ENCODE measurements at places on chromosomes 12 and 14. TPM values are rescaled to one million over a fixed set of nuclear protein-coding genes. Genes with fewer than 3 reads are reported as not detected.

The CLEC2D gene
- 1.4 TPM for total RNA-seq

The MDP1 gene
- 15.9 TPM for total RNA-seq

The AQP2 gene
- total RNA-seq, result not detected

The POTEM gene
- not detected for total RNA-seq

The RNASE13 gene
- not detected for total RNA-seq

The SLC10A1 gene
- not detected for total RNA-seq

The ITGB7 gene
- 0.80 TPM for total RNA-seq

The TRIM9 gene
- not detected for total RNA-seq

The SYNDIG1L gene
- not detected for total RNA-seq

The HCAR1 gene
- total RNA-seq, result 0.13 TPM

The NEUROD4 gene
- total RNA-seq, result not detected

The NOVA1 gene
- total RNA-seq, result 0.15 TPM

The MYF5 gene
- not detected for total RNA-seq

The KRT79 gene
- not detected for total RNA-seq

The RGS6 gene
- total RNA-seq, result not detected

The JAG2 gene
- 52.0 TPM for total RNA-seq

The PLXNC1 gene
- total RNA-seq, result 0.80 TPM

The C12orf60 gene
- 1.1 TPM for total RNA-seq

The SERPINA3 gene
- not detected for total RNA-seq

The EFS gene
- total RNA-seq, result not detected

The ACOT4 gene
- 1.4 TPM for total RNA-seq

The DPPA3 gene
- total RNA-seq, result not detected

The TAS2R9 gene
- not detected for total RNA-seq

Measured in mammary microvascular endothelial cell (primary cell).